ENCODE measurements at places on chromosomes 3 and 15.

DNA sequence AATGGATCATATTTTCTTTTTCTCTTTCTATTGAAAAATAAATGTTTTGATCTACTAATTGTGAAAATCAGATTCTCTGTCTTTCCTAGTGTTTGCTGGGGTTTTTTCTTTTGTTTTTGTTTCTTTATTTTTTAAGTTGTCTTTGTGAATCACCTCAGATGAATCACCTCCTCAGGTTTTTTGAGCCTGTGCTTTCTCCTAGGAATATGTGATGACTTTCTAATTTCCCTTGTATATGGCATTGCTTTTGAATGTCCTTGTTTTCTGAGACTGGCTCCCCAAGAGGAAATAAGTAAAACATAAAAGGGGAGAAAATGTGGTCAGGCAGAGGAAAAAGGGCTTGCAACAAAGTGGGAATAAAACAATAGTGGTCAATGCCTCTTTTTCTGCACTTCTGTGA, 750.0 kb downstream of the ZPLD1 start:
- no peak for DNase-seq

DNA sequence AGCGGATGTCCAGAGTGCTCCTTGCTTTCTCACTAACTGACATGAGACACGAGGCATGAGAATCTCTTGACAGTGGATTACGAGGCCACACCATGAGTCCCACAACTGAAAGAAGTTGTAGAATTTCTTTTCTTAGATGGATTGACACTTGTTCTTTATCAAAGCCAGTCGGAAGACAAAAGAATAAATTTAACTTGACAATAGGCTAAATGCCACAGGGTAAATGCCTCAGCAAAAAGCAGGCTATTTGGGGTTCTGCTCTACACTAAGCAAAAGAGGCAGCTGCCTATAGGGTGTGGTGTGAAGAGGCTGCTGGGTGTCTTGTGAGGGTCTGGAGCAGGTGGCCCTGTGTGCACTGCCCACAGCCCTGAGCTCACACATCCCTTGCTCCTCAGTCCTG, 135.1 kb upstream of the SEMA6D start:
- DNase-seq = no peak

GRCh38 chr15:40081691-40082194, 26.9 kb downstream of the BMF start:
- no peak for DNase-seq

GRCh38 chr3:146033950-146034349, 127.0 kb downstream of the PLOD2 start:
- no peak for DNase-seq

All from activated naive CD4-positive, alpha-beta T cell (primary cell).